ENCODE measurements at places on chromosomes 7 and 10.

- DNase-seq: no peak
These were observed 128.1 kb upstream of the FAM20C start for GRCh38 chr7:64098-64915.

DNA sequence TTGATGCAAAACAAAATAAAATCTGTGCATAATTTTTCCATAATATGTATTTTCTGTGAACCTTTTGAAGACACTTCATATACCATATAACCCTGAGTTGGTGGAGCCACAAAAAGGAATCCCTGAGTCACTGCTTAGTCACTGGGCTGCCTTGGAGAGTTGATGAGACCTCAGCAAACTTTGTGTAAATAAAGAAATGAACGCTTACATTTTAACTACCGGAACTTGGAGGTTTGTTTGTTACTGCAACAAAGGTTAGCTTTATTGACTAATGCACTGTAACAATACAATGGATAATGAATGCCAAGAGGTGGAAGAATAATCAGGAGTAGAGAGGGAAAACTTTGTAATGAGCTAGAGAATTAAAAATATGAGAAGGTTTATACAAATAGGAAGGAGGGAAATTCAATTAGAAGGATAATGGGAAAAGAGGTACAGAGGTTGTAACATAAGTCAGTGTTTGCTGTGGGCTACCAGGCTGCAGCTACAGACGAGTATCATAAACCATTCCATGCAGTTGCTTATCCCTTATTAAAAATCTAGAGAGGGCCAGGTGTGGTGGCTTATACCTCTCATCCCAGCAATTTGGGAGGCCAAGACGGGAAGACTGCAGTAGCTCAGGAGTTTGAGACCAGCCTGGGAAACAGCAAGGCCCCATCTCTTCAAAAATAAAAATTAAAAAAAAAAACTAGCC lies 1042.1 kb downstream of the TYW1 start:
- DNase-seq: no peak

GRCh38 chr7:66426996-66427395 lies 201.7 kb upstream of the KCTD7 start:
- DNase-seq: no peak

- DNase-seq: no peak
These were observed 510.3 kb upstream of the DPP6 start for GRCh38 chr7:153541903-153542302.

DNA sequence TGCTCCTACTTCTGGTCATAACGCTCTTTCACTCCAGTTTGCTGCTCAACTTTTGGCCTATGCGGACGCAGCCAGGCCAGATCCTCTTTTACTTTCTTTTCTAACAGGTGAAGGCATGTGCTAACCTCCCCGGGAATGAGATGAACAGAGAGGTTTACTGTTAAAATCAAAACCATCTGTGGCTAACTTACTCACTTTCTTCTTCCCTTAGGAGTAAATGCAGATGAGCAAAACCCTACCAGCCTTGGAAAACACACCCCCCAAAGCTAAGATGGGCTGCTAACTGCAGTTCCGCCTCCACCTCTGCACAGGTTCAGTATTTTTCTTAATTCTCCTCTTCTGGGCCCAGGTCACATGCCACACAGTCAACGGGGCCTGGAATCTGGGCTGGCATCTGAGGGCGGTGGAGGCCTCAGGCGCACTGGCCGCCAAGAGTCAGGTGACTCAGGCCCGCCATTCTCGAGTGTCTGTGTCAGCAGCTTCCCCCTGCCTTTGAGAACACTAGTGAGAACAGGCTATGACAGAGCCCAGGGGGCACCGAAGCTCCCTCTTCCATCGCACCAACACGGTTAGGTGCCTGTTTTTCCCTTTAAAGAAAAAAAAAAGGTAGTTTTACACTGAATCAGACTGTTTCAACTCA lies 11.1 kb downstream of the FAM53B start:
- DNase-seq: no peak

GRCh38 chr10:120132811-120133210 lies 240.3 kb downstream of the SEC23IP start:
- DNase-seq: no peak

DNA sequence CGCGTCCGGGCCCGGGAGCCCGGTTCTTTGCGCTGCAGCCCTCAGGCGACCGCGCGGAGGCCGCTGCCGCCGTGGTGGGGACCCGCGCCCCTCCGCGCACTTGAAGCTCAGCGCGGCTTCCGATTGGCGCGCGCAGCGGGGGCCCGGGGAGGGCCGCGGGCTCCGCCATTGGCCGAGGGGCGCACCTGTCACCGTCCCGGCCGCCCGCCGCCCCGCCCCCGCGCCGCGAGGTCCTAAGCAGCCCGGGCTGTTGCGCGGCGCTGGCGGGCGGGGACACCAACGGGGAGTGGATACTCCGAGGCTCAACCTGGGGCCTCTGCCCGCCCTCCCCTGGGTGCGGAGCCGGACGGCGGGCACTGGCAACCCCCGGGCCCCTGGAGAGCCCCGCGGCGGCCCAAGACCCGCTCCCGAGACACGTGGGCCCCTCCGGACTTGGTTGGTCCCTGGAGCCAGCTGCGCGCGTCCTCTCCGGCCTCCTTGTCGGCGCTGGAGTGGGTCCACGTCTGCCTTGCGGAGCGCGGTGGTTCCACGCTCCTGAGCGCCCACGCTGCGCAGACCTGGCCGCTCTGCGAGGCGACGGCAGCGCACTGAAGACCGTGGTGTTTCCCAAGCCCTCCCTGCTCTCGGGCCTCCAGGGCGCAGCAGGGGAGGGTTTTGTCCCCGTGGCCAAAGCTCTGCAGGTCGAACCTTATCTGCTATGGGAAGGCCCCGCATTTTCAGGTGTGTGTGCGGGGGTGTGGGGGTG lies at the start of gene MNX1:
Gene MNX1, minus strand, starts transcription at position 76 of the 745 bp plus-strand sequence. CDS start 313 bp downstream, outside the sequence.
- no peak for DNase-seq

DNA sequence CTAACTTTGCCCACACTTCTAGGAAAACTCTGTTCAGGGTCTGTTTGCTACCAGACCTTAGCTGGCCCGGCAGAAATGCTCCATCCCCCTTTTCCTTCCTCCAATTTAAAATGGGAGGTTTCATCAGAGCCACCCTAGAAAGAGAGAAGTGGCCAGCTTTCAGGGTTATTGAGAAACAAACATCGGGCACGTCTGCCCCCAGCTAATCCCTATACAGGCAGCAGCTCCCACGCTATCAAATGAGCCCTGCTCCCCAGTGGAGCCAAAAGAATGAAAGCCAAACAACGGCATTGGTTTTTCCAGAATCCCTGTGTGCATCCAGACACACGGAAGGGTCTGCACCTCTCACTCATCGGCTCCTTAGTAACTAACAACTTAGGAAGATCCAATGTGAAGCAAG lies 132.5 kb downstream of the GRID1 start:
- no peak for DNase-seq

DNA sequence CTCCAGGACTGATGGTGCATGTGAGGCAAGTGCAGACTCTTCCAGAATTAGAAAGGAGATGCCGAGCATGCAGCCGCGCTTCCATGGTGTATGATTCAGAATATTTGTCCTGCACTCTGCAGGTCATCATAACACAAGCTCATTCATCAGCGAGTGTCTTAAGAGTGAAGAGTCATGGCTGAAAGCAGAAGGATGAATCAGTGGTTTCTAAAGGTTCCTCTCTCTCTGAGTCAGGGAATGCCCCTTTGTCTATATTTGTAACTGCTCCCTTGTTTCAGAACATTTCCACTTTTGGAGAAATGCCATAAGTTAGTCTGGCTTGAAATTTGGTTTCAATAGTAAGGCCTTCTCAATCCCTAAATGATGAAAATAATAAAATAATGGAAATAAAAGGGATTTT lies 52.3 kb downstream of the HECW1 start:
- DNase-seq: no peak

DNA sequence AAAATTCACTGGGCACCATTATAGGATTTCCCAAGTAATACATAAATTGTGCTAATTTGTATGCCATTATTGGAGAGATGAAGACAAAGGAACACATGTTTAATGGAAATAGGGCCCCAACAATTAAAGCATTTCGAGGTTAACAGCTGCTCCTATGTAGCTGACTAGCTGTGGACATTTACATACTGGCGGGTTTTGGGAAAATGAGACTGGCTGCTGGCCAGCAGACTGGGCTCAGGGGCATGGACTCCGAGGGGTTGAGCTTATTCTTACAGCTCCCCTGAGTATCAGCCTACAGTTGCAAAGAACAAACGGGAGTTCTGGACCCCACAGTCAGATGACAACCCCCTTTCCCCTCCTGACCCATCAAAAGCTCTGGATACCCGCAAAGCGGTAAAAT lies 91.9 kb upstream of the MYO3A start:
- DNase-seq: no peak

DNA sequence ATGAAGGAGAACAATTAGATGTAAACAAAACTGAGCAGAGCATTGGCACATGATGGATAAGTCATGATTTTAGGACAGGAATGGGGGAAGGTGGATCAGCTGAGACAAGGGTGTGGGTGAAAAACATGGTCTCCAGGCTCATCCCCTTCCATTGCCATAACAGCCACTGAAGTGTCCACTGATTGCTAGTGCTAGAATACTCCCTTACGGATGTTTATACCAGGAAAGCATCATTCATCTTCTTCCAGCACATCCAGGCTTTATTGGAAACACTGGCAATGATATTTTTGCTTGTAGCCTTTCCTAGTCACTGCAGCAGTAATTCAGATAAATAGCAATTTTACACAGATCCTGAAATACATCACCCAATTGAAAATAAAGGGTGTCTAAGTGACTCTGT lies 259.5 kb downstream of the PLXDC2 start:
- DNase-seq: no peak

DNA sequence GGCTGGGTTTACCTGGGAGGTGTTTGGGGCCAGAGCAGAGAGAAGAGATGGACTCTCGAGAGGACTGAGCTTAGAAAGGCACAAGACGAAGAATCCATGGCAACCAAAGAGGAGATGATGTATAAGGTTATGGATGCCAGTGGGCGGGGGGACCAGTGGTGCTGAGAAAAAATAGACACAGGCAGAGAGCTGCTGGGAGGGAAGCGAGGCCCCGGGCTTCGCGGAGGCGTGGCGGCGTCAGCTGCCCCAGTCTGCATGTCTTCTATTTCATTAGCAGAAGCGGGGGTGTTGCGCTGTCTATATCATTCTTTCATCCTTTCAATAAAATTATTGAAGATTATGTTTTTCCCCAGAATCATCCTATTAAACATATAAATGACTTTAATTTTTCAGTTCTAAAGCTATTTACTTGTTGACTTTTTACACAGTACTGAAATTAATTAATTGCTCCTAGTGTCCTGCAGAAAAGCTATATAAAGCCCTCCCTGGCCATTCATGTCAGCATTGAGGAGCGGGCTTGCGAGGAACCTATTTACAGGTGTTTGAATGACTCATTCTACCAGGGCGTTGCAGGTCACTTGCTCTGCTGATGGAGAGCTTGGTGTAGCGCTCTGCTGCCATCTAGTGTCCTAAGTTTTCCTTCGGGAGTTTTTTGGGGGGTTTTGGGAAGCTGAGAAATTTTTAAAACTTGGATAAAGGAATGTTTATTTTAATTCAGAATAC lies 42.9 kb upstream of the BHLHA15 start:
- DNase-seq: no peak

GRCh38 chr10:123564631-123565030 lies 101.5 kb upstream of the GPR26 start:
- DNase-seq: no peak

GRCh38 chr7:112982441-112983063 lies 104.1 kb downstream of the GPR85 start:
- no peak for DNase-seq

DNA sequence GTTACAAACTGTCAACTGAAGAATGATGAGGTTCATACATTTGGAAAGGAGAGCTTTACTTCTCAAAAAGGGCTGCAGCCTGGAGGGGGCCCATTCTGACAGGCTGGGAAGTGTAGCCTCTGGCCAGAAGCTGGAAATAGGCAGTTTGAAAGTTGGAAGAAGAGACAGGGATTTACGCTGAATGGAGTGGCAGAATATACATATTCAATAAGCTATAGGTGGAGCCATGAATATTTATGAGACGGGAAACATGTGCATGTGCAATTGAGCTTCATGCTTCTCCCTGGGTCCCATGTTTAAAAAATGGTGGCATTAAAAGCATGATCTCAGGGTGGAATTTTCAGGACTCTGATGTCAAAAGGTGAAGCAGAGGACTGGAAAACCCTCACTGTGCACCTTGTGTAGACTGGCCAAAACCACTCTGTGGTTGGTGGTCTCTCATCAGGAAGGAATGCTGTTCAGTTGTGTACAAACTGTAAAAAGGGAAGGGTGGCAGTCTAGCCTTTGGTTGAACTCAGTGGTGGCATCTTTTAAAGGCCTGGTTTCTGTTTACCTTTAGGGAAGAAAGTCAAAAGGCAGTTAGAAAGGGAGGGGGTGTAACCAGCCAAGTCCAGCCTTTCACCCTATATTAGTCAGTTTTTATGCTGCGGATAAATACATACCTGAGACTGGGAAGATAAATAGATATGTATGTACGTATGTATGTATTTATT lies 7.2 kb upstream of the ACTR3B start:
- DNase-seq: no peak

DNA sequence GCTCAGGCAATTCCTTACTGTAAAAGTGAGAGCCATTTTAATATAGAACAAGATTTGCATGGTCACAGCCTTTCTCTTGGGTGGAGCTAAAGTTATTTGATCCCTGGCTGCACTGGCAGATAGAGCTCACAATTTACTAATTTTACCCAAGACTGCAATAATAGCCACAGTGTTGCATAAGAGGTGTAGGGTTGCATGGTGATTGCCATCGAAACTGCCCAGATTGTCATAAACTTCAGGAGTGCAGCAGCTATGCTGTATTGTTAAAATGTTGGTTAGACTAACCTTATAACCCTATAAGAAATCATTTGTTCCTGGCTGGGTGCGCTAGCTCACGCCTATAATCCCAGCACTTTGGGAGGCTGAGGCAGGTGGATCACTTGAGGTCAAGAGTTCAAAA lies 50.0 kb downstream of the VCL start:
- DNase-seq: no peak

- DNase-seq: no peak
These were observed 14.0 kb upstream of the CELF2 start for GRCh38 chr10:11003679-11004078.

DNA sequence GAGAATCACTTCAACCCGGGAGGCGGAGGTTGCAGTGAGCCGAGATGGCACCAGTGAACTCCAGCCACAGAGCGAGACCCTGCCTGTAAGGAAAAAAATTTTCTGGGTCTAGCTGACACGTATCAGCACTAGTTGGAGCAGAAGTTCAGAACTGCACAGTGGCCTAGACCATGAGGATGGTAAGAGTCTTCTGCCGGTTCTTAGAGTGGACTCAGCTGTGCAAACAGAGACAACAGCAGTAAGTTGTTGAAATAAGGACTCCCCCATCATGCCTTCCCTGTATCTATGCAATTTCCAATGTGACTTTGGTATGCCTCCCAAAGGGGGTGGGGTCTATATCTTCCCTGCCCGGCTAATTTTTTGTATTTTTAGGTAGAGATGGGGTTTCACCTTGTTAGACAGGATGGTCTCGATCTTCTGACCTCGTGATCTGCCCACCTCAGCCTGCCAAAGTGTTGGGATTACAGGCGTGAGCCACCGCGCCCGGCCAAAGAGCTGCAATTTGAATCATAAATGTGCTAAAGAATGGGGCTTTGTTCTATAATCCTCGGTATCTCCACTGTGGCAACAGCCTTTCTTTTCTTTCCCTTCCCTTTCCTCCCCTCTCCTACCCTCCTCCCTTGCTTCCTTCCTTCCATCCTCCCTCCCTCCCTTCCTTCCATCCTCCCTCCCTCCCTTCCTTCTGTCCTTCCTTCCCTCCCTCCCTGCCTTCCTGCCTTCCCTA lies 14.5 kb upstream of the RNF216 start:
- DNase-seq: no peak
